A549 treated with ZK216348 at 1 μM for 4 hours (cell line): ENCODE measurements at places on chromosomes 11 and 22. TPM values are rescaled to one million over a fixed set of nuclear protein-coding genes. Genes with fewer than 3 reads are reported as not detected.

OR4A16 gene
- total RNA-seq = not detected in 5 replicates

CEND1 gene
- total RNA-seq = 2.1 to 2.6 TPM (median 2.4 TPM) in 5 replicates

SLC17A6 gene
- total RNA-seq = not detected in 5 replicates

CHCHD10 gene
- total RNA-seq = 90.5 to 192 TPM (median 178 TPM) in 5 replicates
